ENCODE measurements at places on chromosomes 7 and 10.
A peak's percentile ranks its signal among the peaks of the same experiment; 100 is the strongest.

DNA sequence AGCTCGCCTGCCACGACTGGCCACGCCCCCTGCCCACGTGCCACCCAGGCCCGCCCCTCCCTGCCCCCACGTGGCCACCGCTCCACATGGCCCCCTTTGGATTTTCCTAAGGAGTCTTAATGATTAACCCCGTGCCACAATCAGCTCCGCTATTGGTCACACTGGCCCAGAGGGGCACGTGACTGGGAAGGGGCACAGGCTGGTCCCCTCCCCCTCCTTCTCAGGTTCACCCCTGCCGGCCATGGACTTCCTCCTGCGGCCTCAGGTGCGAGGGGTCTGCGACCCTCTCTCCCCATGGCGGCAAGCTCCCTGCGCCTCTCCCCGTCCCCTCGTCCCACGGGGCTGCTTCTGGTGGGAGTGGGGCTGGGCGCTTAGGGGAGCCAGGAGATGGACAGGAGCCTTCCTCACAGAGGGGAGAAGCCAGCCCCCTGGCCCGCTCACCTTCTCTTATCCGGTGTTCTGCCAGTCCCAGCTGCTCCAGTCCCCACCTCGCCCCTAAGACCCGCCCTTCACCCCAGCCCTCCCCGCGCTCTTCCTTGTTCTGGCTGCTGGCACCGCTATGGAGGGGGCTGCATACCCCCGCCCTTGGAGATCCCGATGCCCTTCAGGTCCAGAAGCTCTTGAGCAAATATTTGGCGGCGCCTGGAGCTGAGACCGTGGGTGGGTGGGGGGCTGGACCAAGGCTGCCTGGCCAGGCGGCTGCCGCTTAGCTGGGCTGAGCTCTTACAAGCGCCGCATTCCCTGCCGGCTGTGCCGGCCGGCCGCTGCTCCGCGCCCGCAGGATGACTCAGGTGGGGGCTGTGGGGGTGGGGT lies 3.2 kb downstream of the SLC4A2 start:
- peak; percentile 55 for DNase-seq

DNA sequence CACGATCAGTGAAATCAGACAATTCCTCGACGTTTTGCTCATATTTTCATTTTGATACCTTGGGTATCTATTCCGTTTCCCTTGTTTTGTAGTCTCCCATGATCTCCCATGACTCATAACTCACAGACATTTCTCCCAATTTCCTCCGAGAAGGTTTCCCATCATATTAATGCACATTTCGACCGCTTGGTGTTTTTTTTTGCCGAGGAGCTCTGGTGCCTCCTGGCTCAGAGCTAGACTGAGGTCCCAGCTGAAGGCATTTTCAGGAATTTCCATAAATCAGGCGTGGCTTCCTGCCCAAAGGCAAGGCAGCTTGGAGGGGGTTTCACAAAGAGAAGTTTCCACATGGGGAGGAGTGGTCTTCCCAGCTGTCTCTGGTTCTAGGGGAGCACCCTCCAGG lies 148.2 kb upstream of the TNS3 start:
- DNase-seq: no peak

- DNase-seq: no peak
These were observed 380.9 kb downstream of the PARD3 start for GRCh38 chr10:34434119-34434594.

DNA sequence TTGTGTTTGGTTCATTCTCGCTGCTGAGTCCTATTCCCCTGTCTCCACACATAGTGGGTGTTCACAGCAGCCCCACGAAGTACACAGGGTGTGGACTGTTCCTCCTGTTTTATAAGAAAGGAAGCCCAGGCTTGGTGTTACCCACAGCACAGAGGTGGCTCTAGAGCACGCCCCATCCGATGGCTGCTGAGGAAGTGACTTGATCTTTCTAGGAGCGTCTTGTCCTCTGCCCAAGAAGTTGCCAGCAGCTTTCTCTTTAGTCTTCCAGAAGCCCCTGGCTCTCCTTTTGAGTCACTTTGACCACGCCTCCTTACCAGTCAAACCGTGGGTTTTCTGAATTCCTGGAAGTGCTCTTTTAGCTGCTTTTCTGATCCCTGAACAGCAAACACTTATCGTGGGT lies 94.0 kb downstream of the GRK5 start:
- DNase-seq: no peak

DNA sequence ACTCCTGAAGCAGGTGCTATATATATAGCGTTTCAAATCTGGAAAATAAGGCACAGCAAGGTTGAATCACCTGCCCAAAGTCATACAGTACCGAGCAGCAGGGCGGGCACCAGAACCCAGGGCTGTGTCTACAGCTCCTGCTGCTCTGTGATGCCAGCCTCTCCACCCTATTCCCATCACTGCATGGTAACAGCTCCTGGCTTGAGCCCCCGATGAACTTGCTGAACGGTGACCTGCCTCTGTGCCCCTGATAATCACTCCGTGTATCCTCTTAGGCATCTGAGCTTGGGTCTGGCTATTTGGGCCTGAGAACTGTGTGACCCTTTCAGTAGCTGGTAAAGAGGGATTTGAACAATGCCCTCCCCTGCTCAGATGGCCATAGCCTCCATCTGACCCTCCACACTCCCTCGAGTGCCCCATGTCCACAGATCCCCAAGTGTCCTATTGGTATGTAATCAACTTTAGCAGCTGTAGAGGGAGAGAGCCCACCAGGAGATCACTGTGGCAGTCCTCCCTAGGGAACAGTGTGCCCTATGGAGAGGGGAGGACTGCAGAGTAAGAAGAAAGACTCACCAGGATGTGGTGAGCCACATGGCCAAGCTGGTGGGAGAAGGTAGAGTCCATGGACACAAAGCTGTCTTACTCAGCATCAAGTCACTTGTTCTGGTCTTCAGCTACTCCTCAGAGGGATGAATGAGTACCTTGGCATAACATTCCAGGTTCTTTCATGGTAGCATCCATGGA lies 1.1 kb upstream of the ARHGAP22 start:
- no peak for DNase-seq
